Skin of body (tissue), 3 donors: ENCODE measurements at places on chromosomes 5 and 9. TPM values are rescaled to one million over a fixed set of nuclear protein-coding genes. Genes with fewer than 3 reads are reported as not detected.

The ANXA2R gene
- total RNA-seq: 1.8 TPM

DNA sequence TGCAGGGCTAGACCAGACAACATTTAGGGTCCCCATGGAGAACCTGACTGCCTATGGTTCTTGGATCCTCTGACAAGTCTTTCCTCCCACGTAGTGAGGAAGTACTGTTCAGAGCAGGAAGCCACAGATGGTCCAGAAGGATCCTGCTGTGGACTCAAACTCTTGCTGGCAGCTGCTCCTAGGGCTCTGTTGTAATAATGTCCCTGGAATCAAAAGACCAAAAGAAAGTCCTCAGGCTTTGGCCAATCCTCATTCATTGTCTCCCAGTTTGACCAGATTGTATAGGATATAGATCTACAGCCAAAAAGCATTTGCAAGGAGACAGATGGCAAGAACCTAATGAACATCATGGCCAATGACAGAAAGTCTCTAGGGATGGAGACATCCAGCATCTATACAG lies 53.9 kb downstream of the SEMA6A start:
- DNase-seq: peak; percentile 22

GRCh38 chr9:115111874-115112273 lies 6.1 kb downstream of the TNC start:
- DNase-seq: peak; percentile 21

DNA sequence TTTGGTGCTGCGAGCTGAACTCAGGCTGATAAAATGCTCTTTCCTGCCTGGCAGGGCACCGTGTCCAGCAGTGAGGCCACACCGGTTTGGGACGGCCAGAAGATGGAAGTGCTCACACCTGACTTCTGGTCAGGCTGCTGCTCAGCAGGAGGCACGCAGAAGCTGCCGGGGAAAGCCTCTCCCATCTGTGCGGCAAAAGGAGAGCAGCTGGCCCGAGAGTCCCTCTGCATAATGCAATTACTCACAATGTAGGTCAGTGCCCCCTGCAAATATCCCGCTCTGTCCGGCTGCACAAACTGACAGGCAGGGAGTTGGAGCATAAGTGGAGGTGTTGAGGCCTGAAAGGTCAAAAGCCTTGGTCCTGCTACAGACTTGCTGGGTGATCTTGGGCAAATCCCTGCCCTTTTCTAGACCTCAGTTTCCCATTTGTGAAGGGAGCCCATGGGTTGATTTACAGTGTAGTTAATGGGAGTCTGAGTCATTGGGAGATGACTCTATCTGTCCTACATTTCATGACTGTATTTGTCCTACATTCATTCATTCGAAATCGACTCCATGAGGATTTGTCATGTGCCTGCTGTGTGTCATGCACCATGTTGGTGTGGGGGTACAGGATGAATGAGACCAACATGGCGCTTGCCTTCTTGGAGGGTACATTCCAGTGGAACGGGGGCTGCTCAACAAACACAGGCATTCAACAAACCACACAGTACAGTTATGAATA lies 61.8 kb upstream of the TBC1D2 start:
- no peak for DNase-seq
